Left colon (tissue), 2 donors: ENCODE measurements at places on chromosomes 12 and 14.

GRCh38 chr14:103280278-103280928, 53.6 kb upstream of the EIF5 start:
- no peak for DNase-seq

- DNase-seq = no peak
Observed at GRCh38 chr14:74981462-74981782, 21.3 kb upstream of the EIF2B2 start.

GRCh38 chr12:65188179-65188701, 18.9 kb downstream of the LEMD3 start:
- DNase-seq = no peak

DNA sequence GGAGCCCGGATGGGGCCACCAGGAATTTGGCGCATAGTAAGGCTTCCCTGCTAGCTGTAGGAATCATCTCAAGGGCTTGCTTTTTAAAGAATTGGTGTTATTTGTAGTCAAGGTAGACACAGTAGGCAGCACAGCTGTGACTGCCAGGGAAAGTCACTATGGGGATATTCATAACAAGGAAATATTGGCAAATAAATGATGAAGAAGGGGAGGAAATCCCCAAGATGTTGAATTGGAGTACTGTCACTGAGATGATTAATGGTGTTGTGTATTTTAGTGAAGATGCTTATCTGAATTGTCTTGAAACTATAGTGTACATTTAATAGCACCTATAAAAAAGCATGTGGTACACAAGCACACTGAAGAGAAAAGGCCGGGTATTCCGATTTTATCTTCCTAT, 118.9 kb downstream of the NPAS3 start:
- no peak for DNase-seq
